H4 (cell line): ENCODE measurements at places on chromosomes 11 and 22.

- DNase-seq: no peak
These were observed 424.9 kb upstream of the CCDC90B start for GRCh38 chr11:83711106-83711527.

- DNase-seq: peak; percentile 53
These were observed 106.4 kb downstream of the DSCAML1 start for GRCh38 chr11:117690484-117691217.

GRCh38 chr22:24503137-24503842, 8.2 kb downstream of the UPB1 start:
- peak; percentile 13 for DNase-seq

DNA sequence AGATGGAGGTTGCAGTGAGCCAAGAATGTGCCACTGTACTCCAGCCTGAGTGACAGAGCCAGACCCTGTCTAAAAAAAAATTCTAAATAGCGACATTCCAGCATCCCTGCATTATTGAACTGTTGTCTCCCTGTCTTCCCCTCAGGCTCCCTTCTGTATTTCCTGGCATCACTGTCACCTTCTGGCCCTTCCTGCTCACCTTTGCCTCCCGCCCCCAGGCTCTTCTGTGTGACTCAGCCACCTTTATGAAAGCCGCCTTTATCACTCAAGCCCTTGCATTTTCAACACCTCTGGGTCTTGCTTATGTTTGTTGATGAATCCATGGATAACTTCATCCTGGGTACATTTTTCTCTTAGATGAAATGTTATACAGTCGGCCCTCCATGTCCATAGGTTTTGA, 21.1 kb downstream of the UBASH3B start:
- no peak for DNase-seq

DNA sequence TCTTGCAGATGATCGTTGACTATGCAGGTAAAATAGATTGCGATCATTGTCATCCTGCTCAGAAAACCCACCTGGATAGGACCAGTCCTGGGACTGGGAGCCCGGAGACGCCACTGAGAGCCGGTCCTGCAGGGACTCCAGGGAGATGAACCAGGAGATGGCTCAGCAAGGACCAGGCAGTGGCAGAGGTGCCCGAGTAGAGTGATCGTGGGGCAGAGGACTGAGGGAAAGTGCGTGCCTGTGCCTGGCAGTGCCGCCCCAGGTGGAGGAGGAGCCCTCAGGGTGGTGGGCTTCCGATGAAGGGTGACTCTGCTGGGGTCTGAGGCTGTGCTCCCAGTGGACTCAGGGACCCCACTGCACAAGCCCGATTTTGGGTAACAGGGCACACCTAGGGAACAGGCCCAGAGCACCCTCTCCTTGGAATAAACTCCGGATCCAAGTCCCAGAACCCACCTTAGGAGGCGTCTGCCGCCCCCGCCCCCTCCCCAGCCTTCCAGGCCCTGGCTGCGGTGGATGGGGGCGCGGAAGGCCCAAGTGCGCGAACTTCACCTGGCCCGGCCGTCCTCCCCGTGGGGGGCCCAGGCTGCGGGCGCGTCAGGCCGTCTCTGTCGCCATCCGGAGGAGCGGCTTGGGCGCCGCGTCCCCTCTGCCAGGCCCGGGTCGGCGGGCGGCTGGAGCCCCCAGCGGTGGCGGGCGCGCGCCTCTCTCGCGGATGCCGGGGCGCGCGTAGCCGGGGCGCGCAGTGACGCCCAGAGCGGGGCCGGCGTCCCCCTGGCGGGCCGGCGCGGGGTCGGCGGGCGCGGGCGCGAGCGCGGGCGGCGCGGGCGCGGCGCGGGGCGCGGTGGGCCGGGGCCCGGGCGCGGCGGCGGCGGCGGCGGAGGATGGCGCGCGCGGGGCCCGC, 1338.8 kb downstream of the BRD1 start:
- no peak for DNase-seq
